Endodermal cell (in vitro differentiated cells): ENCODE measurements at places on chromosomes 13 and 19.

GRCh38 chr13:110261166-110262081 is 45.5 kb downstream of the COL4A1 start:
- peak; percentile 71 for DNase-seq

DNA sequence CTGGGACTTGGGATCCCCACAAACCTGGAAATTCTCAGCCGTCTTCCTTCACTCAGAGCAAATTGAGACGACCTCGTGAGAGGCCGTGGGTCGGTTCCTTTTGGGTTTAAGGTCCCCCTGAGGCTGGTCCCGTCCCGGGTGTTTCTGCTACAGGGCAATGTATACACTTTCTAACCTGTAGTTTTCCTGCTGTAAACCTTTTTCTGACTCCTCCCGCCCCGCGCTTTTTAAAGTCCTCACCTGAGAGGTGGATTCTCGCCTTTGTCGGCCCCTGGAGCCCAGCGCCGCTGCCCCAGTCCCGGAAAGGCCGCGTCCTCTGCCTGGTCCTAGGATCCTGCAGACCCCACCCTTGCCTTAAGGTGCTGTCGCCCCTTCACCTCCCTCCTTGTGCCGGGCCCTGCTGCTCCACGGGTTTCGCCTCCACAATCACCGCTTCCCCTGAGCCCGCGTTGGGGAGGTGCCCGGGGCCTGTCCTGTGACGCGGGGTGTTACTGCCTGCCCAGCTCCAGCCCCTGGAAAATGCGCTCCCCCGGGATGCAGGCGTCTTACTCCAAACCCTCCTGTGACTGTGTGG is 391 bp downstream of the ZNF761 start:
- peak; percentile 75 for DNase-seq

DNA sequence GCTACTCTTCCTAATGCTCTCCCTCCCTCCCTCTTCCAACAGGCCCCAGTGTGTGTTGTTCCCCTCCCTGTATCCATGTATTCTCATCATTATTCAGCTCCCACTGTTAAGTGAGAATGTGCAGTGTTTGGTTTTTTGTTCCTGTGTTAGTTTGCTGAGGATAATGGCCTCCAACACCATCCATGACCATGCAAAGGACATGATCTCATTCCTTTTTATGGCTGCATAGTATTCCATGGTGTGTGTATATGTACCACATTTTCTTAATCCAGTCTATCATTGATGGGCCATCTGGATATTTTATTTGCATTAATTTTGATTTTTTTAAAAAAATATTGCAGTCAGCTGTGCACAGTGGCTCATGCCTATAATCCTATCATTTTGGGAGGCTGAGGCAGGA is 15.8 kb upstream of the ZNRF4 start:
- DNase-seq: no peak

DNA sequence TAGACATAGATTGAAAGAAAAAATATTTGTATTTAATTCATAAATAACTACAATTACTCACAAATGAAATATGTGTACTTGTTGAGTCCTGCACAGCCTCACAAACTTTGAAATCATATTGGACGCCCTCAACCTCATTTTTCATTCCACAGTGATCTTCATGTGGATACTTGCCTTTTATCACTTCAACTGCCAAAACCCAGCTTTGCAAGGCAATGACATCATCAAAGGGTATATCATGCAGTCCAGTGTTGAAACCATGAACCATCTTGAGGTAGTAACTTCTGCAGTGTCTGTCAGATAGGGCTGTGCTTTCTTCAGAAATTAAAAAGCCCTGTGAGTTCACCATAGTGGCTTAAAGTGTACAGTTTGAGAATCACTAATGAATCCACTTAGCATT is 82.2 kb downstream of the HS6ST3 start:
- no peak for DNase-seq

GRCh38 chr13:85508683-85509329 is 290.4 kb downstream of the SLITRK6 start:
- peak; percentile 69 for DNase-seq

DNA sequence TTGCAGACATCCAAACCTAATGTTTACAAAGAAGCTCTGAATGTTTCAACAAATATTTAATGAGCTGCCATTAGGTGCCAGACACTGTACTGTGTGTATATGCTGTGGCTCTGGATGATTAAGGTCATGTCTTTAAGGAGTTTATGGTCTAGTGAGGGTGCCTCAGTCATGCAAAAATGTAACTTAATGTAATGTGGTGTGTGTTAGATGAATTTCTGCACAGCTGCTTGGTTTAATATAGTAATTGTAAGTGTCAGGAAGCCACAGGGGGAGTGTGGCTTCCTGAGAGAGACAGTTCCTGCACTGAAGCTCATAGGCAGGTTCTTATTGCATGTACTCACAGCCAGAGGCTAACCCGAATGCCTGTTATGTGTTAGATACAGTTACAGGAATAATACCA is 43.3 kb downstream of the SPATA13 start:
- no peak for DNase-seq

DNA sequence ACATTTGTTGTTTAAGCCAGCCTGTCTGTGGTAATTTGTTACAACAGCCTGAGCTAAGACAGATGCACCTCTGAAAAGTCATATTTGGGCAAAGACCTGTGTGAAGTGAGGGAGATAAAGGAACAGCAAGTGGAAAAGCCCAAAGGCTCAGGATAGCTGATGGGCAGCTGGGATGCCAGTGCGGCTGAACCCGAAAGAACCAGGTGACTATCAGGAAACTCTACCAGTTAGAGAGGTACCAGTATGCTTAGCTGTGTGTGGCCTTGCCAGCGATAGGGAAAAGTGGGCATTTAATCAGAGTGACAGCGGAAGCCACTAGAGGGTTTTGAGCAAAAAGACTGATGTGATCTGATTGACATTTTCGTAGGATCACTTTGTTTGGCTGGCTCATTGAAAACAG is 764.8 kb upstream of the GPC6 start:
- no peak for DNase-seq

- DNase-seq: no peak
Measured at GRCh38 chr13:66341635-66342377, 888.3 kb downstream of the PCDH9 start.

DNA sequence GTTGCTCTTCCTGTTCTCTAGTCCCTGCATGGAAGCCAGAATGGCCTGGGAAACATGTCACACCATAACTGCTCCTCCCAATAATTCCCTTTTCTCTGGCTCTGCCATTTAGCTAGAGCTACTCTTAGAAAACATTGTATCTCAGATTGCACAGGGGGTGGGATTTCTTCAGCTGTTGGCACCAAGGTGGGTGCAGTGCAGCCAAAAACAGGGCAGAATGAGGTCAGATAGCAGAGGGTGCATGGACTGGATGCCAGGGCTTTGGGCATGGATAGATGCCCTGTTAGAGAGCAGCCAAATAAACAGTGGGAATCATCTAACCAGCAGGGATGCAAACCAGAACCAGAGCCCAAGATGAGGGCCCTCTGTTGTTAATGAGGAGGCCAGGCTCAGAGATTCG is 4.9 kb upstream of the AMER2 start:
- DNase-seq: no peak

DNA sequence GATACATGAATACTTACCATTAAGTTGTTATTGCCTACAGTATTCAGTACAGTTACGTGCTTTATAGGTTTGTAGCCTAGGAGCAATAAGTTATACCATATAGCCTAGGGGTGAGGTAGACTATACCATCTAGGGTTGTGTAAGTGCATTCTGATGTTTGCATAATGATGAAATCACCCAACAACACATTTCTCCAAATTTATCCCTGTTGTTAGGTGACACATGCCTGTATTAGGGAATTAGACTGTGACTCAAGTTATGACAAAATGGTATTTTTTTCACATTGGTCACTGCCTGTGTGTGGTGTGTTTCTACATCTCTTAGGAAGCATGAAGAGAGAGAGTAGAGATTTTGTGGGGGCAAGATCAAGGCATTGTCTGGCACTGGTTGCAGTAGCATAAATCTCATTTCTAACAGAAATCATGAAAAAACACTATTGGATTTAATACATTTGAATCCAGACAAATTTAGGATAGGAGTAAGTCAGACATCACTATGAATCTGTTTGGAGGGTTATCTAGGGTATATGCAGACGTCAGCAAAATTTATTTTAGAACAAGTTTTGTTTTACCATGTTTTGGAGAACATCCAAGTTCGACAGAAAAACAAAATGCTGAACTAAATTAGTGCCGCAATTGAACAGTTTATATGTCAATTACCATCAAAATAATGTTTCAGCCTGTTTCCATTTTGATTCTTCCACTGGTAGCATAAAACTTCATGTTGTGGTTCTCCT is 332.1 kb downstream of the LMO7 start:
- no peak for DNase-seq

DNA sequence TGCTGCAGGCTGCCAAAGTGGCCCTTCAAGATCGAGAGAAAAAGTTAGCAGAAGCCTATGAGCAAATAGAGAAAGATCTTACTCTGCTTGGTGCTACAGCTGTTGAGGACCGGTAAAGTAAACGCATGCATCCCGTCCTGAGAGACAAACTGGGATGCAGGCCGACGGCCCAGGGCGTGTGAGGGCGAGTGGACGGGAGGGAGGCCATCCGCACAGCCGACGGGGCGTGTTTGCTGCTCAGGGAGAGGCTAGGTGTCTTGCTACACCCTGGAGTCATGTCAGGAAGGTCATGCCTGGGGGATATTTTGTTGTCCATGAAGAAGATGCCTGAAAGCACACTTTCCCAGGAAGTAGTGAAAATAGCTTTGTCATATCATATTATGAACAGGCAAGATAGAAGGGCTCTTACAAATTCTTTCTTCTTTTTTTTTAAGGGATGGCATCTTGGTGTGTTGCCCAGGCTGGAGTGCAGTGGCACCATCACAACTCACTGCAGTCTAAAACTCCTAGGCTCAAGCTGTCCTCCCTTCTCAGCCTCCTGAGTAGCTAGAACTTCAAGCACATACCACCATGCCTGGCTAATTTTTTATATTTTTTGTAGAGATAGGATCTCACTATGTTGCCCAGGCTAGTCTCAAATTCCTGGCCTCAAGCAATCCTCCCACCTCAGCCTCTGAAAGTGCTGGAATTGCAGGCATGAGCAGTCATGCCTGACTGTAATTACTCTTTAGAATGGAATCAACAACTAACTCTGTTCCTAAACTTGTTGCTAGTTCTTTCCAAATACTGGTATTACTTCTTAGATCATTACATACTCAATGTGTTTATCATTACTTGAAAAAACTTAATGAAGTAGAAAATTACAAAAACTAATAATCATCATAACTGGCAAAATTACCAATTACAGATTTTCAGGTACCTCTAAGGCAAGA is 117.6 kb upstream of the MCF2L start:
- peak; percentile 36 for DNase-seq

DNA sequence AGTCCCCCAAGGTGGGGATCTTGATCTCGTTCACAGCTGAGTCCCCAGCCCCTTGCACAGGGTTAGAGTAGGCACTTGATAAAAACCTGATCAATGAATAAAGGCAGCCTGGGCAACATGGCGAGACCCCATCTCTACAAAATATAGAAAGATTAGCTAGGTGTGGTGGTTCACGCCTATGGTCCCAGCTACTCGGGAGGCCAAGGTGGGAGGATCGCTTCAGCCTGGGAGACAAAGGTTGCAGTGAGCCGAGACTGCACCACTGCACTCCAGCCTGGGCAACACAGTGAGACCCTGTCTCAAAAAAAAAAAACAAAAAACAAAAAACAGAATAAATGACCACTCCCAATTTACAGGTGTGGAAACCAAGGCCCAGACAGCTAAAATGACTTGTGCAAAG is 4.8 kb downstream of the YIF1B start:
- DNase-seq: no peak

DNA sequence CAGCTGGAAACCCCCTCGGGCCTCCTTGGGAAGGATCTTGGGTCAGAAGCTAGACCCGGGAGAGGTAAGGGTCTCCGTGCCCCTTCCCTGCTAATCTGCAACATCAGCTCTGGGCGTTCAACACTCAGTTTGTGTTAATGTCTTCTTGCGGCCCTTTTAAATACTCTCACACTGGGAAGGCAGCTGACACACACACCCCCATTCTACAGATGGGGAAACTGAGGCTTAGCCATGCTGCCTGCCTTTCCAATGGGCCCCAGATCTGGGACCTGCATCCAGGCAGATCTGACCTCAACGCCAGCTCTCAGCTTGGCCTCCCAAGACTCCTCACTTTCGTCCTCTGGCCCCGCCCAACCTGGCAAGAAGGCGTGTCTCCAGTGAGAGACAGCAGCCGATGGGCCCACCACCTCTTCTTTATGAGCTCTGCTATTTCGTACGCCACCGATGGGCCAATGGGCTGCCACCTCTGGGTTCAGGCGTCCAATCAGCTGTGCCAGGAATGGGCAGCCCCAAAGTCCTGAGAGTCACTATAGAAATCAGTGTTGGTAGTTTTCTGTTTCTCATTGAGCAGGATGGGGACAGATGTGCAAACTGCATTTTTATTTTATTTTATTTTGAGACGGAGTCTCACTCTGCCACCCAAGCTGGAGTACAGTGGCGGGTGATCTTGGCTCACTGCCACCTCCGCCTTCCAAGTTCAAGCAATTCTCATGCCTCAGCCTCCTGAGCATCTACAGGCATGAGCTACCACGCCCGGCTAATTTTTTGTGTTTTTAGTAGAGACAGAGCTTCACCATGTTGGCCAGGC is 43.8 kb downstream of the DNM2 start:
- DNase-seq: no peak

GRCh38 chr19:38849147-38849859 is 483 bp downstream of the HNRNPL start:
- peak; percentile 96 for DNase-seq

GRCh38 chr13:77896536-77896935 is 22.1 kb downstream of the EDNRB start:
- no peak for DNase-seq

GRCh38 chr13:23805122-23805521 is 84.1 kb downstream of the MIPEP start:
- no peak for DNase-seq

GRCh38 chr13:36850790-36851438 is 31.9 kb downstream of the RFXAP start:
- peak; percentile 87 for DNase-seq

- DNase-seq: no peak
Measured at GRCh38 chr13:75194717-75195462, 287.1 kb downstream of the TBC1D4 start.

GRCh38 chr19:7772752-7773291 is 9.8 kb downstream of the CLEC4M start:
- no peak for DNase-seq

DNA sequence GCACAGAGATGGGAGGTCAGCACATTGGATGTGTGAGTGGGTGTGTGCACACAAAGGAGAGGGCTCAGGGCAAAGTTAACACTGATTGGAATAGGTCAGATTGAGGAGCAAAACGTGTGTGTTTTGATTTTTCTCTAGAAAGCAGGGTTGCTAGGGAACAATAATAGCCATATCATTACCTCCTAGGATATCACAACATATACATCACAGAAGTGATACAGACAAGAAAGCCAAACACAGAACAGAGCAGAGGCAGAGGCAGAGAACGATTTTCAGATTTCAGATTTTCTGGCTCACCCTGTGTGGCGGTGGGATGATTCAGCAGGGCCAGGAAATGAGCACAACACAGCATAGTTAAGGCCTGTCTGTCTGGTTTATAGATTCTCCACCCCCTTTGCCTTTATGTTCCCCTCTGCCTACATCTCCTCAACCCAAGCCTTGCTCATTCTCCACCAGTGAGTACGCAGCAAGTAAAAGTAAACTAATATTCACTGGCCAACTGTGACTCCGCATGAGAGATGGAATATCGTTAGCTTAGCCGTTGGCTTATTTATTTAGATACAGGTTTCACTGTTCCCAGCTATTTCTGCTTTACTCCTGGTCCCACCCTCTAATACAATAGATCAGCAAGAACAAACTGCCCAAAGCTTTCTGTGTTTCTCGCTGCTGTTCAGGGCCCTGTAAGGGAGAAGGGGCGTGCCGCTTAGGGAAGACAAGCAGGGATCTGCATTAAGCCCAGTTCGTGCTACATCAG is 182.7 kb upstream of the TSC22D1 start:
- no peak for DNase-seq
